ENCODE measurements at places on chromosomes 12 and 14.

DNA sequence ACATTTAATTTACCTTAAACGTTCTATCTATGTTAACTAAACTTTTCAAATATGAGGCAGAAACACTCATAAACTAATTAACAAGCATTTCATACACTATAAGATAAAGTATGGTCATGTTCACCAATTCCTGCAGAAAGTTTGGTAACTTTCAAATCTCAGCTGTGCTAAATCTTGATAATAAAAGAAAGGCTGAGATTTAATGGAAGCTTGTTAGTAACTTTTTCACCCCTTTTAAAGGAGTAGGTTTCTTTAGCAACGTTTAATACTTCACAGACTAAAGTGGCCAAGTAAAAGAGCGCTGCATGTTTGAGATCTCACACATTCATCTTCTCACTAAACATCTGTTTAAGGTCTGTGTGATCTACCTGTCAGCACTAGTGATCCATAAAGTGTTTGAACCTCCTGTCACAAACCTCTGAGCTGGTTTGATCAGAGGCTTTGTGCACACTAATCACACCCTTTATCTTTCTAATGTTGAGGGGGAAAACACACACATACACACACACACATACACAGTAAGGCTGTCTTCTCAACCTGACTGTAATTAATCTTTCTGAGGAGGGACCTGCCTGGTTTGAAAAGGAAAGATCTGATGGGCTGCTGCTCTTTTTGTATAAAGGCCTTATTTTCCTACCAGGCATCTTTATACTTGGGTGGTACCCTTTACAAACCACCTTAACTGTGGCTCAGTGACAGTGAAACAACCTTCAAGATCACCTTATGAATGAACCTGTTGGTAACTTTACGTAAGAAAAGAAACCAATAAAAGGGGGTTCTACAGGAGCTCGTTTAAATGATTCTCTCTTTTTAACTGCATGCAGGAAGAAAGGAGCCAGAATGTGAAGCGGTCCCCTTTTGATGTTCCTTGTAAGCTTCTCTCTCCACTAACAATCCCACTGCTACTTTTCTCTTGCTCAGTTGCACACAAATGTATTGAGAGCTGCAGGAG lies 244.2 kb downstream of the SOX5 start:
- H3K36me3 ChIP-seq, result no peaks in the 10 kb centered on the region
- H3K27me3 ChIP-seq, result no peaks in the 10 kb centered on the region
- H3K27ac ChIP-seq, result no peak overlapping the region

GRCh38 chr12:67069451-67070306 lies 199.5 kb upstream of the CAND1 start:
- DNase-seq, result no peak
- H3K27ac ChIP-seq, result peak overlapping the region; percentile 88
- H3K4me1 ChIP-seq, result no peaks in the 10 kb centered on the region
- H3K4me3 ChIP-seq, result peak overlapping the region; percentile 51
- H3K36me3 ChIP-seq, result no peaks in the 10 kb centered on the region

- H3K27ac ChIP-seq, result no peak overlapping the region
- no peaks in the 10 kb centered on the region for H3K36me3 ChIP-seq
- no peak for DNase-seq
- H3K27me3 ChIP-seq, result no peaks in the 10 kb centered on the region
- H3K4me3 ChIP-seq, result no peak overlapping the region
- no peaks in the 10 kb centered on the region for H3K4me1 ChIP-seq
These were observed 287.1 kb upstream of the SRRM4 start for GRCh38 chr12:118694128-118694775.

- no peak overlapping the region for H3K27ac ChIP-seq
- no peaks in the 10 kb centered on the region for H3K4me1 ChIP-seq
- H3K4me3 ChIP-seq, result no peak overlapping the region
These were observed 48.8 kb upstream of the SLC38A4 start for GRCh38 chr12:46874642-46875041.

GRCh38 chr14:69876221-69876847 lies 2.9 kb upstream of the SMOC1 start:
- H3K27me3 ChIP-seq, result peaks cover 15% of the 10 kb centered on the region
- H3K4me3 ChIP-seq, result no peak overlapping the region
- no peak for DNase-seq
- no peaks in the 10 kb centered on the region for H3K36me3 ChIP-seq

- H3K27ac ChIP-seq, result no peak overlapping the region
- no peak overlapping the region for H3K4me3 ChIP-seq
- H3K36me3 ChIP-seq, result no peaks in the 10 kb centered on the region
- no peaks in the 10 kb centered on the region for H3K4me1 ChIP-seq
- DNase-seq, result no peak
These were observed 30.1 kb downstream of the MRPL42 start for GRCh38 chr12:93497456-93497855.

DNA sequence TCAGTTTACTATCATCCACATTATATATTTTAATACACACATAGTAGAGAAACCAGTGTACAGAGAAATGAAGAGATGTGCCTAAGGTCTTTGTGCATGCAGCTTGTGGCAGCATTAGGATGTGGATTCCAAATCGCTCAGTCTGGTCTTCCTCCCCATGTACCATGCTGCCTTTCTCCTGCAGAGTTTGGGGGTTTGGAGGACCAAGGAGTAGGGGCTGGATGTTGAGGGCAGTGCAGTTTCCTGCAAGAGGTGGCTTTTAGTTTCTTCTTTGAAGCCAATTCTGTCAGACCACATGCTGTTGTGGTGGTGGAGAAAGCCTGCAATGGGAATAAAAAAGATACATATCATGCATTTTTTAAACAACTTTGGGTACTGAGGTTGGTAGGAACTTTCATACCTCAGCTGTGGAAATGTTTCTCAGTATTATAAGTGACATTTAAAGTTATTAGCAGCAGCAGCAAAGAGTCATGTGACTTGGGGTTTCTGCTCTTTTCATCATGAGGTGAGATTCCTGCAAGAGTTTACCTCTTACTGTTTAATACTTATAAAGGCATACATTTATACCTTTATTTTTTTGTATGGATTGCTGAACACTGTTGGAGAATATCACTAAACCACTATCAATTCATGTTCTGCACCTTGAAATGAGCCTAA lies 34.4 kb downstream of the TESPA1 start:
- H3K27me3 ChIP-seq, result no peaks in the 10 kb centered on the region
- no peak overlapping the region for H3K27ac ChIP-seq
- no peaks in the 10 kb centered on the region for H3K36me3 ChIP-seq
- no peak for DNase-seq
- H3K4me3 ChIP-seq, result no peak overlapping the region

DNA sequence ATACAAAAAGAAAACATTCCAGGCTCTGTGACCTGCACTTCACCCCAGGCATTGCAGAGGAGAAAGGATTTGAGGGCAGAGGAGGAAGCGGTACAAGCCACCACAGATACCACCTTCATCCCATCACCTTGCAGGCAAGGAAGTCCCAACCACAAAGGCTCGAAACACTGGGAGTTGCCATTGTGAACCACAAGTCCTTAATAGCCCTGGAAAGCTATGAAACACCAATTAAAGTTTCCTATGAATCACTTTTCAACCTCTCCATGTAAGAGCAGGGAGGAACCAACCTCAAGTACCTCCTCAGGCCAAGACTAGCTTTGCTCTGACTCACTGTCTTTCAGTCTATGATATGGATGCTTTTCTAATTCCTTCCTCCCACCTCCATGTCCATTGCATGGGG lies 27.0 kb downstream of the MAP3K9 start:
- no peaks in the 10 kb centered on the region for H3K27me3 ChIP-seq
- no peak for DNase-seq
- no peaks in the 10 kb centered on the region for H3K36me3 ChIP-seq
- no peak overlapping the region for H3K4me3 ChIP-seq
- no peak overlapping the region for H3K27ac ChIP-seq

- H3K27me3 ChIP-seq, result no peaks in the 10 kb centered on the region
- no peak for DNase-seq
- no peaks in the 10 kb centered on the region for H3K36me3 ChIP-seq
- H3K27ac ChIP-seq, result no peak overlapping the region
- H3K4me3 ChIP-seq, result no peak overlapping the region
These were observed 34.0 kb downstream of the CHGA start for GRCh38 chr14:92956961-92957360.

DNA sequence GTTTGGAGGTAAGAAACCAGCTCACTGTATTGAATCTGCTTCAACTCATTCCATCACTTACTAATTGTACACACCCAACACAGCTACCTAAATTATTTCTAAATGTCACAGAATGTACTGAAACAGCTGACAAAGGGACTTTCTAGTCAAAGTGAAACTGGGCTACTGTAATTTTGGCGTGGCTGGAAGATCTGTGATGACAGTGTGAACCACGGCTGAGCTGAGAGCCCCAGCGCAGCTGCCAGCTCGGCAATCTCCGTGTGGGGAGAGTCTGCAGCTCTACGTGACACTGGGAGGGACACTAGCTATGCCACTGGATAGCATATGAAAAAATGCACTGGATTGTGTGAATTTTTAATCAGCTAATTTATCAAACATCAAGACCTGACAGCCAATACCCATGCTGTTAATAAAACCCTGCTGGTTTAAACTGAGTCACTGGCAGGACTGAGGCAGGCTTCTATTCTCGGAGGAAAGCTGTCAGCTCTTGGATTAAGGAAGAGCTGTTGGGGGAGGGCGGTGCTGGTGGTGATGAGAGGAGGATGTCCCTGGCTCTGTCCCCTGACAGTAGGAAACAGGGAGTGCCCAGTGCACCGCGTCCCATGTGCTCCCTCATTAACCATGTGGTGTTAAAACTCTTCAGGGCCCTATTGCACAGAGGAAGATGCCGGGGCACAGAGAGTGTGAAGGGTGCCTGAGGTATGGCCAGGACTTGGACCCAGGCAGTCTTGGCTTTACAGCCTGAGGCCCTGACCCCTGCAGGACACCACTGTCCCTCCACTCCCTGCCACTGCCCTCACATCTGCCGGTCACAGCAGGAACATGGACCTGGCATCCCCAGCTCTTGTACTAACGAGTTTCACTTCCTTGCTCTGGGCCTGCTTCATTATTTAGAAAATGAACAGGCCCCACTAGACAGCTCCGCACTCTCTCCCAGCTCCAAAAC lies 13.3 kb downstream of the SLC15A4 start:
- no peak overlapping the region for H3K4me3 ChIP-seq
- DNase-seq, result no peak

GRCh38 chr14:71238835-71239234 lies 331.6 kb downstream of the PCNX1 start:
- no peak for DNase-seq
- H3K4me1 ChIP-seq, result peaks cover 6% of the 10 kb centered on the region
- H3K4me3 ChIP-seq, result no peak overlapping the region
- no peaks in the 10 kb centered on the region for H3K27me3 ChIP-seq
- no peaks in the 10 kb centered on the region for H3K36me3 ChIP-seq

DNA sequence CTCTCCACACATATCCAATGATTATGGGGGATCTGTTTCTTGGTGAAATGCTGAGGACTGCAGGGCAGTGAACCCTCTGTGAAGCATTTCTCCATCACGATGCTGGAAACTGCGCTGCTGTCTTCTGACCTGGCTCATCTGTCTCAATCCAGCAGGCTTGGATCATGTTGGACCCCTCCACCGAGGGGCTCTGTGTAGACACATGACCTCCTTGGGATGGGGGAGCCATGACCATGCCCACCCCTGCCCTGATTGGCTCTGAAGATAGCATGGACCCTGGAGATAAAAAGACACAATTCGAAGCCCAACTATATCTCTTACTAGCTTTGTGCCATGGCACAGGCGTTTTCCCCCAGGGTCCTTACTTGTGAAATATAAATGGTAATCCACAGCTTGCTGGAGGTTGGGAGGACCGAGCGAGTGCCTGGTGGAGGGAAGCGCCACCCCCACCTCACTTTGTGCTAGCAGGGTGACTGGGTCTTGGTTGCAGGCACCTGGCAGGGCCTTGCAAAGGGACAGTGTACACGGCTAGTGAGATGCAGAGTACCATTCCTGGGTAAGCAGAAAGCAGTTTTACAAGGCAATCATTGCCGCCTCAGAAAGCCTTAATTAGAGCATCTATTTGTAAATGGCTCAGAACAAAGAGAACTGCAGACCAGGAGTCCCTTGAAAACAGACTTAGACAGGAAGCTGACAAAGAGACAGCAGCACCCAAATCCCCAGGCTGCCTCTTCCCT lies 2.4 kb upstream of the KRT83 start:
- no peaks in the 10 kb centered on the region for H3K27me3 ChIP-seq
- no peak overlapping the region for H3K4me3 ChIP-seq
- no peak overlapping the region for H3K27ac ChIP-seq

GRCh38 chr14:37197421-37198272 lies at the start of gene MIPOL1:
TSS of gene MIPOL1 (plus strand) at chr14:37197937. CDS start at chr14:37247889, 49,952 bp downstream.
- no peaks in the 10 kb centered on the region for H3K27me3 ChIP-seq
- H3K36me3 ChIP-seq, result no peaks in the 10 kb centered on the region
- H3K27ac ChIP-seq, result peak within 1 kb of the TSS; percentile 93

GRCh38 chr14:57871459-57872080 lies 5.7 kb upstream of the SLC35F4 start:
- no peak overlapping the region for H3K27ac ChIP-seq
- no peak overlapping the region for H3K4me3 ChIP-seq
- H3K4me1 ChIP-seq, result no peaks in the 10 kb centered on the region
- no peaks in the 10 kb centered on the region for H3K36me3 ChIP-seq
- no peak for DNase-seq

DNA sequence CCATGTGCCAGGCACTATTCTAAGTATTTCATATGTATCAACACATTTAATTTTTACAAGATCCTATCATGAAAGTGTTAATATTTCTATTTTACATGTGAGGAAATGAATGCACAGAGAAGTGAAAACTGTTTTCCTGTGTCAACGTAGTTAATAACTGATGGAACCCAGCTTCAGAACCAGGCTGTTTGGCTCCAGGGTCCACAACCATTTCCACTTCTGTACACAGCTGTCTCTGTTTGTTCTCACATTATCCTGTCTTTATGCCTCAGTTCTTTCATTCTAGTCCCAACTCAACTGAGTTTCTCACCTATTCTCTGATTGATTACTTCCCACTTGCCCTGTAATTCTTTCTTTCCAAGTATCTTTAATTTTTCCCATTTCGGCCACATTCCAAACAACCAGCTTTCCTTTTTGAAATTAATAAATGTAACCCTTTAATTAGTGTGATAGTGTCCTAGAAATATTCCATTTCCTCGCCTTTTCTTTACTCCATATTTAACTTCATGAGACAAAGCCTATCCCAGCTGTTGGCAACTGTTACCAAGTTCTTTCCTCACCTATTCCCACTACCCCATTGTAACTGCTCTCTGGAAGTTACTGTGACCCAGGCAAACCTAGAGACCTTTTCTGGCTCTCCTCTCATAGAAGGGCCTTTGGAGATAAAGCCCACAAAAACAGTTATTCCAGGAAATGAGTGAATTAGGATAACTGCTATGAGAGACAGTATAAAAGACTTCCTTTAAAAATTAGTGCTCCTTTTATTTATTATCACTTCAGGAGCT lies 218.7 kb downstream of the RASSF9 start:
- no peak overlapping the region for H3K4me3 ChIP-seq
- H3K4me1 ChIP-seq, result no peaks in the 10 kb centered on the region
- no peaks in the 10 kb centered on the region for H3K27me3 ChIP-seq
- no peaks in the 10 kb centered on the region for H3K36me3 ChIP-seq

- no peak overlapping the region for H3K4me3 ChIP-seq
- H3K36me3 ChIP-seq, result peaks cover 7% of the 10 kb centered on the region
- no peaks in the 10 kb centered on the region for H3K4me1 ChIP-seq
- no peaks in the 10 kb centered on the region for H3K27me3 ChIP-seq
- H3K27ac ChIP-seq, result no peak overlapping the region
These were observed 23.1 kb downstream of the SLIRP start for GRCh38 chr14:77730976-77731497.
